ENCODE measurements at places on chromosomes 16 and 17.

DNA sequence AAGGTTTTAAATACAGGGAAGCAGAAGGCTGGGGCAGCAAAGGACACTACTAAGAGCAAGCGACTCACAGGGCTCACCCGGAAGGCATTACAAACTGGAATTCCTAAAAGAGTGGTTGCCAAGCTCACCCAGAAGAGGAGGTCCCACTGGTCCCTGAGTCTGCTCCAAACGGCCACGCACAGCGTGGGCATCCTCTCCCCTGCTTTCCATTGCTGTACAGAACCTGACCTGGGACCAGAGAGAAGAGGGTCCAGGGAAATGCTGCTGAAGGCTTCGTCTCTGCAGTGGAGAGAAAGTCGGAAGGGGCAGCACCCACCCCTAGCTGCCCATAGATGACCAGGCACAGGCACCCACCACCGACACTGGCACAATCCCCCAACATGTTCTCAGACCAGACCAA lies 67.2 kb downstream of the ADCY9 start:
- no peak for DNase-seq

- no peak for DNase-seq
Measured at GRCh38 chr16:9741776-9742175, 440.5 kb downstream of the GRIN2A start.

DNA sequence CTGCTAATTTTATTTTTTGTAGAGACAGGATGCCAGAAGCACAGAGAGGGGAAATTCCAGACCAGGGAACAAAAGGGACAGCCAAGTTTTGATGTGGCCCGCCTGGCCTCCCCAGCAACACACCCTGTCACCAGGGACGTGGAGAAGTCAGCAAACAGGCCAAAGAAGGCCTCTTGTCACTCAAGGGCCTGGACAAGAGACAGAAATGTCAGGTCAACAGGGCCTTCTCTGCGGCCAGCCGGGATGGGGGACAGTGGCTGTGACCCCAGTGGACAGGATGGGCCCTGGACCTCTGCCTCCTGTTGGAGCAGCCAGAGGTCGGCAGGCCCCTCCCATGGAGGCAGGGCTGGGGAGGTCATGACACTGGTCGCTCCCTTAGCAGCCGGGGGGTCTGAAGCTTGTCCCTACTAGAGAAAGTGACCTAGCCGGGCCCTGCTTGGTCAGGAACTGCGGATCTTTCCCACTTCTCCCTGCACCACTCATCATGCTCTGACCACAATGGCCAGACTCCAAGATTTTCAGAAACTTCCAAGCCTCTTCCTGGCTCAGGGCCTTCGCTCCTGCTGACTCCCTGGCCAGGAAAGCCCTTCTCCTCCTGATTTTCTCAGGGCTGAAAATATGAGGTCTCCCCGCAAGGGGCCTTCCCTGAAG lies 9.2 kb upstream of the TVP23A start:
- no peak for DNase-seq

DNA sequence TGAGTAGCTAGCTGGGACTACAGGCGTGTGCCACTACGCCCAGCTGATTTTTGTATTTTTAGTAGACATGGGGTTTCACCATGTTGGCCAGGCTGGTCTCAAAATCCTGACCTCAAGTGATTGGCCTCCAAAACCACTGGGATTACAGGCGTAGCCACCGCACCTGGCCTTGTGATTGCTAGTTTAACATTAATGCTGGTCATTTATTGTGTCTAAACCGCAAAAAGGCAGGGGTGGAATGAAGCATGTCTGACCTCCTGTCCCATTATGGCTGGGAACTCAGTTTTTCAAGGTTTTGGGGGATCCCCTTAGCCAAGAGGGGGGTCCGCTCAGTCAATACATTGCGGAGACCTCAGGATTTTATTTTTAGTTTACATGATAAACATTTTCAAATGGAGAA lies 10.7 kb upstream of the CNGB1 start:
- DNase-seq, result no peak

DNA sequence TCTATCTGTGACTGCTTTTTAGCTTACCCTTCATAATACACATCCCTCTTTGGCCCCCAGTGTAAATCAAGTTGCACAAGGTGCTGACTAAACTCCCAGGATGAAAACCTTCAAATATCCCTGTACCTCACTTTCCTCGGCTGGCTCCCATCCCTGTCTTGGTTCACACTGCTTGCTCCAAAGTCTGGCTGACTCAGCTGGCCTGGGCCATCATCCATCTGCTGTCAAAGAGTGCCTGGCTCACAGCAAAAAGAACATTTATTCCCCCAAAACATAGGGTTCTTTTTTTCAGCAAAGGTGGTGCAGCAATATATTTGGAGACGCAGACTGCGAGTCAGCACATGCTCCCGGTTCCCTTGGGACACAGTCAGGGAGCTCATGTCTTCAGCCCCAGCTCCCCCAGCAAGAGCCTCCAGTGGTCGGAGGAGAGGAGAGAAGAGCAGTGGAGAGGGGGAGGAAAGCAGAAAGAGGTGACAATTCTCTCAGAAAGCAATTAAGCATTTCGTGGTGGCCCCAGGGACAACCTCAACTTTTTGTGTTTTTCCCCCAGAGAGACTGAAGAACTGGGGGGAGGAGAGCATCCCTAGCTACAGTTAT lies 26.1 kb downstream of the GPR142 start:
- DNase-seq, result no peak

- DNase-seq, result no peak
Measured at GRCh38 chr17:83062011-83062817, 17.2 kb upstream of the METRNL start.

GRCh38 chr17:10821054-10821453 lies 16.8 kb downstream of the PIRT start:
- no peak for DNase-seq

DNA sequence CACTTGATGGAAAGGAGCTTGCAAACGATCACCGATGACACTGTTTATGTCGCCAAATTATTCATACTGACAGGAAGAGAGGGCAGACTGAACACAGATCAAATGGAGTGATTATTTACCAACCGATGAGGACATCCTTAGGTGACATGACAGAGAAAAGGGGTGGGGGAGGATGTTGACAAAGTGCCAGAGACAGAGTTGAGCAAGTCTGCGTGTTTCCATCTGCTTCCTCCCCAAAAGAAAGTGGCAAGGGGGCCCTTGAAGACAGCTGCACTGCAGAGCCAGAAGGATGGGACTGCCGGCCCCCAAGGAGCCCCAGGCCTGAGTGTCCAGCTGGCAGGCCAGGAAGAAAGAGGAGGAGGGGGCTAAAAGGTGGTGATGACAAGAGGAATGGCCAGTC lies 191.0 kb upstream of the RPL38 start:
- no peak for DNase-seq

DNA sequence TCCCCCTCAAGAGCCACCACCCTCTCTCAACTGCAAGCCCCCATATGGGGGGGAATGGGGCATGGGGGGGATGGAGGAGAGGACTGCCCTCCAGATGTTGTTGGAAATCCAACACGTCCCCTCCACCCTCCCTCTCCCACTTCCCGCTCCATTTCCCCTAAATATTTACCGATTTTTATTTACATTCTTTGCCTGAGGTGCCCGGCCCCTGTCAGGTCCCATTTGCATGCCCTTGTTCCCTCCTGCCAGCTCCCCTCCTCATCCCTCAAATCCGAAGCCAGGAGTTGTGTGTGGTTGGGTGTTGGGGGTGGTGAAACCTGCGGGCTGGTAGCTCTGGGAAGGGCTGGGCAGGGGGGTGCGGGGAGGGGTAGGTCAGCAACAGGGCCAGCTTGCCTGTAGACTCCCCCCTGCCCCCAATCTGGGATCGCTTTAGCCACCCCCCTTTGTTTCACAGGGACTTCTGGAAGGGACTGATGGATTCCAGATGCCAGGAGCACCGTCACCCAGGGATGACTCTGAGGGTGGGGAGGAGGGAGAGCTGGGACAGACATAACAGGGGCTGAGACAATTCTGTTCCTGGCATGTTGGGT lies 39.7 kb upstream of the NGFR start:
- no peak for DNase-seq

DNA sequence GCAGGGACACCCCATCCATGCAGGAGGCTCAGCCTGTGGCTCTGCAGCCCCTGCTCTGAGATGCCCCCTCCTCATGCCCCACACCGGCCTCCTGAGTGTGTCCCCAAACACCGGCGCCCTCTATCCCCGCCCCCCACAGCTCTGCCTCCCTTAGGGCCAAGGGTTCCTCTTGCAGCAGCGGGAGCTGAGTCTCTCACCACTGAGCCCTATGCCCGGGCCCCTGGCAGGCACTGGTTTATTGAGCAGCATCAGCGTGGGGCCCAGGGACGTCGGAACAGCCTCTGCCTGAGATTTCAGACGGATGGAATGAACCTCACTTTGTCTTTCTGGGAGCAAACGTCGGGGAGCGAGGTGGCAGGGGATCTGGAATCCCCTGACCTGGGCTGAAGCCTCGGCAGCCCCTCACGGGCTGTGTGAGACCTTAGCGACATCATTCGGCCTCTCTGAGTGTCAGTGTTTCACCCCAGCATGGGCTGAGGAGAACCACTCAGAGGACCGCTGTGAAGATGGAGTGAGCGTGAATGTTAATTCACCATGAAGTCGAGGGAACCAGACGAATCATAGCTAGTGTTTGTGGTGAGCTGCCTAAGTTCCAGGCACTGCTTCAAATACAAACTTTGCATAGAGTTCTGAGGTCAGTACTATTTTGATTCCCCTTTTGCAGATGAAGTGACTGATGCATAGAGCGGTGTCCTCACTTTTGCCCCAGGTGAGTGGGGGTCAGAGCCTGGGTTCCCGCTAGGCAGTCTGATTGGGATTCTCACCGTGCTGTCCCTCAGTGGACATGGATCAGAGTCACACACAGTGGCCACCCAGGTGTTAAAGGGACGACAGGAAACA lies 5.3 kb upstream of the C16orf74 start:
- DNase-seq, result no peak

GRCh38 chr16:47672475-47672874 lies 211.3 kb downstream of the PHKB start:
- no peak for DNase-seq

DNA sequence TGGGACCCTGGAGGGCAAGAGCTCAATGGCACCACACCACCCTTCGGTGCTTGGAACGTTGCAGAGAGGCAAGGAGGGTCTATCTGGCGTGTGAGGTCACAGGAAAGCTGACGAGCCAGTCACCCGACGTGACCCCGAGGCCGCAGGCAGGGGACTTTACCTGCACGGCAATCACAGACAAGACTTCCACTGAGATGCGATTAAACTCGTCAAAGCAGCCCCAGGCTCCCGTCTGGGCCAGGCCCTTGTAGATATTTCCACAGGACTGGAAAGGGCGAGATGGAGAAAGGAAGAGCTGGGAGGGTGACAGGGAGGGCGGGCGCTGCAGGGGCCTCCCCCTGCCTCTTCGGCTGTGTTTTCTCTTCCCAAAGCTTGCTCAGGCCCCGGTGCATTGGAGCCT lies 78.3 kb downstream of the DNAH17 start:
- DNase-seq, result no peak

- DNase-seq, result no peak
Measured at GRCh38 chr16:27154705-27155521, 48.4 kb upstream of the KDM8 start.

DNA sequence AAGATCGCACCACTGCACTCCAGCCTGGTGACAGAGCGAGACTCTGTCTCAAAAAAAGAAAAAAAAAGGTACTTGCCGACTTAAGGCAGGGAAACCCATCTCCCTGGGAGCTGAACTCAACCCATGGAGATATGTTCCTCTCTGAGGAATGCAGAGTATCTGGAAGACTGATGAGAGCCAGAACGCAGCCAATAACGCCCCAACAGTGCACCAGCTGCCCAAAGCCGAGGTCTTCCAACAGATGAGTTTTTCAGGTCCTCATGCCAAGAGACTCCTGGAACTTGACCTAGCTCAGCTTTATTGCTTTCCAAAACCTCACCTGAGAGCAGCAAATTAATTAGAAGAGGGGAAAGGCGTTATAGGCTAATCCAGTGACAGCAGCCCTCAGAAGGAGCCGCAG lies 9.4 kb downstream of the ELAC2 start:
- DNase-seq, result no peak

DNA sequence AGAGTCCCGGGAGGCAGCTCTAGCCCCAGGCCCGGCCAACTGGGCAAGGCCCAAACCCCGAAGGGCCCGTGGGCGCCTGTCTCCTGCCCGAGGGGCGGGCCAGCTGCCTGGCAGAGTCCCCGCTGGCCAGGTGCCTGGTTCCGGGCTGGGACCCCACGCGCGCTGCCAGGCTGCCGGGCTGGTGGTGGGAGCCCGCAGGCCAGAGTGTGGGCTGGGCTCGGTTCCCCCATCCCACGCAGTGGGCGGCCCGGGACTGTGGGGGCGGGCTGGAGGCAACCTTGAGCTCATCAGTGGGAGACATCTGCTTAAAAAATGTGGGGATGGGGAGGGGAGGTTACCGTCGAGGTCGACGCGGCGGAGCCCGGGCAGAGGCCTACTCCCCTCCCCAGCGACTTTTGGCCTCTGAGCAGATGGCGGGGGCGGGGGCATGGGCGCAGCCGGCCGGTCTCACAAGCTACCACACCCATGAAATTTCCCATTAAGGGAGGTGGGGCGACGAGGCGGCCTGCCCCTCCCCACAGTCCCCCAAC lies 176.4 kb upstream of the GSE1 start:
- DNase-seq, result no peak

GRCh38 chr17:78347453-78347852 lies 12.4 kb downstream of the SOCS3 start:
- no peak for DNase-seq

GRCh38 chr16:58471209-58471975 lies 28.6 kb upstream of the NDRG4 start:
- no peak for DNase-seq

GRCh38 chr17:69588316-69588715 lies 173.8 kb downstream of the MAP2K6 start:
- DNase-seq, result no peak

DNA sequence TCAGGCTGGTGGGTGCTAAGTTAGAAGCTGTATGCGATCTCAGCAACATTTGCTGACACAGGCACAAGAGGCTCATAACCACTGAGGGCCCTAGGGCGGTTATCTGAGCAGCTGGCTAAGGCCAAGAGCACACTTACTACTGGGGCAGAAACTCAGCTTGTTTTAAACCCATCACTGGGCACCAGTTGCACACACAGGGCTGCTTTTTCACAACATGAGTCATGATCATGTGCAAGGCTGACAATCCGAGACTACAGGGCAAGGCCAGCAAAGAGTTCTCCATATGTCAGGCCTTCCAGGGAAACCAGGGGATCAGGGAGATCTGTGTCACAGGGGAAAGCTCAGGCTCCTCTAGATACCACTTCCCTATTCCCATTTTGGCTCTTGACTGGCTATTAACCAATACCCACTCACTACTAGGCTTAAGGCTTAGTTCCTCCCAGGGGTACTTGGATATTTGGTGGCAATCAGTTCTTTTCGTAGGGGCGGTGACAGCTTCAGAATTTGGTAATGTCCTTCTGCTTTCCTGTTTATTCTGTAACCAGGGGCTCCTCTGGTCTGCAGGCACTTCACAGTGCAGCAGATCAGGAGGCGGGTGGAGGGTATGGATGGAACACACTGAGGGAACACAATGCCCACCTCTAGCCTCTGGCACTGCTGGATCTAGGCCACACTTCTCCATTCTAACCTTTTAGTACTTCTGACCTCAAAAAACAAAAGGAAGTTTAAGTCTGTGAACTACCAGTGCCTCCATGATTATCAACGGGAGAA lies 44.9 kb upstream of the ERN1 start:
- peak; percentile 29 for DNase-seq

- no peak for DNase-seq
Measured at GRCh38 chr16:73213732-73214455, 166.0 kb upstream of the ZFHX3 start.
